Mesendoderm (in vitro differentiated cells): ENCODE measurements at places on chromosomes 6 and 20.

DNA sequence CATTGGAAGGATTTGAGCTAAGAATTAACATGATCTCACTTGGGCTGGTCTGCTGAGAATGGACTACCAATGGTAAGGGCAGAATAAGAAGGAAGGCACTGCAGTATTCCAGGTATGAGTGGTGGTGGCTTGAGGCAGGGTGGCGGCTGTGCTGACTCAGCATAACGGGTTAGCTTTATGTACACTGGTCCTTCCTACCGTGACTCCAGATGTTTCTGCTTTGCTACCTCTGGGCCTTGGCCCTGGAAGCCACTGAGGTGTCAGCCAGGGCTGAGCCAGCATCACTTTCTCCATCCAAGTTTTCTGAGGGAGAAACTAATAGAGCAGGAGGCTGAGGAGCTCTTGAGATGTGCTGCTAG lies 12.9 kb upstream of the BTN3A3 start:
- DNase-seq: no peak

DNA sequence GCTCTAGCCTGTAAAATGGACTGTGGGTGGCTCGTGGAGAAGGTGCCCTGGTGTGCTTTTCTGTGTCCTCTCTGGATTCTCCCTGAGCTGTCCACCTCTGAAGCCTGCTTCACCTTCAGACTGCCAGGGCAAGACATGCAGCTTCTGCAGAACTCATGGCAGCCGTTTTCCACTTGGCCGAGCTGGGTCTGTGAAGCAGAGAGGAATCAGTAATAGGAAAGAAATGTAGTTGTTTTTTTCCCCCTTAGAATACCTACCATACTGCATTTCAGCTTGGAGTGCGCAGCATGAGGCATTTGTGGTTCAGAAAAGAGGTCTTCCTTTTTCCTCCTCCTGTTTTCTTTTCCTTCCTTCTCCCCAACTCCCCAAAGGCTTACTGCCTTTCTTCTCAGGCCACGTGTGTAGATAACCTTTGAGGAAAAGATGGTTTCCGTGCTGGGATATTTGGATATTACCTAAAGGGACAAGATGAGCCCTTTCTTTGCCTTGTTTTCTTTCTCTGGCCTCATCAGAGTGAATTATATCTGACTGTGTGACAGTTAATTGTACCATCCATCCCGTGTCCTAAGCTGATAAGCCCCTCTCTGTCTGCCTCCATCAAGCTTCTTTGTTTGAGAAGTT lies 39.4 kb downstream of the RREB1 start:
- DNase-seq: no peak

- DNase-seq: peak; percentile 82
Measured at GRCh38 chr6:42147138-42147562, 4.7 kb upstream of the C6orf132 start.

- peak; percentile 66 for DNase-seq
Measured at GRCh38 chr6:156933201-156934068, 156.3 kb downstream of the ARID1B start.

DNA sequence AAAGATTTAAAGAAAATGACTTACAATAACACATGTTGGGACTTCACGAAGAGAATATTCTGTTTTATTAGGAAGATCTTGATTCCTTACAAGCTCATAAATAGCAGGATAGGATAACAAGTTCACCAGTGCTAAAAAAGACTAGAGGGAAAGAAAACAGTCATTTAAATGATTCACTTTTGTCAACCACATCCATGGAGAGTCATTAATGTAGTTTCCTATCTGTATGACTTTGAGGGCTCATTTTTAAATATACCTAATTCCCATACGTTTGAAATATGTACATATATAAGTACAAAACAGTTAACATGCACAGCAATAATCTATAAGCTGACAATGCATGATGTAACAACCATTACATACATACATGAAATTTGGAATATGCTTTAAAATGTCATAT lies 111.1 kb downstream of the TBC1D32 start:
- no peak for DNase-seq

DNA sequence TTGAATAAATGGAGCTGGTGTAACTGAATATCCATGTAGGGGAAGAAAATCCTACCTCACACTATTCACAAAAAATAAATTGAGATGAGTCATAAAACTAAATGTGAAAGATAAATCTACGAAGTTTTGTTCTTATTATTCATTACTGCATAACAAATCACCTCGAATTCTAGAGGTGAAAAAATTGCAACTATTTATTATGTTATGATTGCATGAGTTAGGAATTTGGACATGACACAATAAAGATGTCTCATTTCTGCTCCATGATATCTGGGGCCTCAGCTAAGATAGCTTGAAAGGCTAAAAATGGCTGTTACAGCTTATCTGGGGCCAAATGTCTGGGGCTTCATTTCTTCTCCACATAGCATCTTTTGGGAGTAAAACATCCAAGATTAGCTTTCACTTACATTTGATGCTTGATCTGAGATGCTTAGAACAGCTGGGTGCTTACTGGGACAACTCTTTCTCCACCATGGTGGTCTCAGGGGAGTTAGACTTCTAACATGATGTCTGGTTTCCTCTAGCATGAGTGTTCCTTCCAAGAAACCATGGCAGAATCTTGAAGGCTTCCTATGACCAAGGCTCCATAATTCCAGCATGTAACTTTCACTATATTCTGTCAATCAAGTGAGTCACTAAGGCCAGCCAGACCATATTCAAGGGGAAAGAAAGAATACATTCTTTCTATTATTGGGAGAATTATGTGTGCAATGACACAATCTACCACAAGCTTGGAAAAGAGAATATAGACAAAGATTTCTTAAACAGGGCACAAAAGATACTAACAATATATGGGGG lies 30.1 kb downstream of the OR2B6 start:
- no peak for DNase-seq

DNA sequence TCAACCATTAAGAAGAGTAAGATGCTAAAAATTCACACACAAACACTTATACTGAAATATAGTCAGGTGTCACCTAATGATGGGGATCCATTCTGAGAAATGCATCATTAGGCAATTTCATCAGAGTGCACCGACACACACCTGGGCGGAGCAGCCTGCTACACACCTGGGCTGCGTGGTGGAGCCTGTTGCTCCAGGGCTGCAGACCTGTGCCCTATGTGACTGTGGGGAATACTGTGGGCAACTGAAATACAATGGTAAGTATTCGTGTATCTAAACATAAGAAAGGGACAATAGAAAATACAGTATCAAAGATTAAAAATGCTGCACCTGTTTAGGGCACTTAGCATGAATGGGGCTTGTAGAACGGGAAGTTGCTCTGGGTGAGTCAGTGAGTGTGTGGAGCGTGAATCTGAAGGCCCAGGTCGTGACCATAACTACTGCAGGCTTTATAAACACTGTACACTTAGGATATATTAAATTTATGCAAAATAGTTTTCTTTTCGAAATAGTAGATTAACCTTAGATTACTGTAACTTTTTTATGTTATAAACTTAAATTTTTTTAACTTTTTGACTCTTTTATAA lies 124.4 kb upstream of the AFDN start:
- no peak for DNase-seq

- peak; percentile 58 for DNase-seq
Measured at GRCh38 chr20:36717657-36718056, 28.2 kb downstream of the NDRG3 start.

DNA sequence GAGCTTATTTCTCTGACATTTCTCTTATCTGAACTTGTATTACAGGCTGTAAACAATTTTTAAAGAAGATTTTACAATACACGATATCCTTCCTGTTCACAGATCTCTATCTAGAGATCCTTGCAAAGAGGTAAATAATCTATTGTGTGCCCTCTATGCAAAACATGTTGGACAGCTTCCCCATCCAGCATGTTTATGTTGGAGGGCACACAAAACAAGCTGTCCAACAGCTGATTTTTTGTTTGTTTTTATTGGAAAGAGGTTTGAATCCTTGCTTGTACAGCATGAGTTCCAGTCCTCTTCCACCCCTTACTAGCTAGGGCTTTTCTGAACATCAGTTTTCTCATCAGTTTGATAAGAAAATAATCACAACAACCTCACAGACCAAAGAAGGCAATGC lies 62.3 kb upstream of the SYNDIG1 start:
- DNase-seq: no peak

DNA sequence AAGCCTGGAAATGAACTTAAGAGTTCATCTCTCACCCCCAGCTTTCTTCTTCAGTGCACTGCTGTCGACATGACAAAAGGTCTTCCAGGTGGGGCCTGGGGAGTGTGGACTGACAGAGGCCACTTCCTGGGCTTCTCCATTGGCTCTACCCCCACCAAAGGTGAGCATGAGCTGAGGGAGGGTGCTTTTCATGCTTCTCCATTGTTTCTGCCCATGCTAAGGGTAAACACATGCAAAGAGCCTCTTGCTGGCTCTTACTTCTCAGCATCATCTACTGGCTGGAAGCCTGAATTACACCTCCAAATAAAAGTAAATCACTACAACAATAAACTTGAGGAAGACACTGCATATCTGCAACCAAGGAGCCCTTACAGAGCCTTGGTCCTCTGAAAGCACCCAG lies 227.2 kb downstream of the EPM2A start:
- peak; percentile 78 for DNase-seq

DNA sequence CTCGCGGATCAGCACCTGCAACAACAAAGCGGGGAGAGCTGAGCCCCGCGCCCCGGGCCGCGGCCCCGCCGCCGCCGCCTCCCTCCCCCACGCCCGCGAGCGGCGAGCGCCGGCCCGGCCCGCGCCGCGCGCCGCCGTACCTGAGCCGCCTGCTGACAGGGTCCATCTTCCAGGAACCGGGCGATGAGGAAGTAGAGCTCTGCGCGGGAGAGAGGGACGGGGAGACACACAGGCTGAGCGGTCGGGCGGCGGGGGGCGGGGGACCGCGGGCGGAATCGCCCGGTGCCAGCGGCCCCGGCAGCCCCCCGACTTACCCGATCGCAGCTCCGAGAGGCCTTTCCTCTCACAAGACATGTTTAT lies 359 bp downstream of the PHIP start:
- DNase-seq: no peak

DNA sequence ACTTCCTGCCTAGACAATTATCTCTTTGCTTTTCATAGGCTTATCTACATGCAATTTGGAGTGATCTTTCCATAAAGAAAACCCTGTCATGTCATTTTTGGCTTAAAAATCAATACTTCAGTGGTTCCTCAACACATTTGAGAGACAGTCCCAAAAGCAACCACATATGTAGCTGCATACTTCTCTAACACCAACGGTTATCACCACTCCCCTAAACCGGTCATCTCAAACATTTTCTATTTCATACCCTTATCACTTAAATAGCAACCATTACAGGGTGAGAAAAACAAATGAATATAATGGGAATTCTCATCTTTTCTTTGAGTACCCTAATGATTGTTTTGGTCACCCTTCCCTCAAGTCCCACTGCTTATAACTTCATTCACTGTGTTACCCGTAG lies 5.1 kb downstream of the GLO1 start:
- no peak for DNase-seq

DNA sequence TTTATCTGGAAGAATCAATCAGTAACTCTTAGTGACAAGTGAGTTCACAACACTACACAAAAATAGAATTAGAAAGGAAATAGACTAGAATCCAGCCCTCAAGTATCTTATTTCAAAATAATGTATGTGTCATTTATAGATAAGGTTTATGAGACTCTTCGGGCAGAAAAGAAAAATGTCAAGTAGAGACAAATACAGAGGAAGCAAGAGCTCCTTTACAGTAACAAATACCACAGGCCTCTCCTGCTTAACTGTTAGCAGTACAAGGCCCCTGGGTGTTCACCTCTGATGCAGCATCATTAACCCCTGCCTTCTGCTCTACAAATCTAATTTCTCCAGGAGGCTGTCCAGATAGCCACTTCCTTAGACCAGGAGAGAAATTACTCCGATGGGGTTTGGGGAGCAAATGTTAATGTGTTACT lies 76.7 kb downstream of the UBE3D start:
- no peak for DNase-seq

DNA sequence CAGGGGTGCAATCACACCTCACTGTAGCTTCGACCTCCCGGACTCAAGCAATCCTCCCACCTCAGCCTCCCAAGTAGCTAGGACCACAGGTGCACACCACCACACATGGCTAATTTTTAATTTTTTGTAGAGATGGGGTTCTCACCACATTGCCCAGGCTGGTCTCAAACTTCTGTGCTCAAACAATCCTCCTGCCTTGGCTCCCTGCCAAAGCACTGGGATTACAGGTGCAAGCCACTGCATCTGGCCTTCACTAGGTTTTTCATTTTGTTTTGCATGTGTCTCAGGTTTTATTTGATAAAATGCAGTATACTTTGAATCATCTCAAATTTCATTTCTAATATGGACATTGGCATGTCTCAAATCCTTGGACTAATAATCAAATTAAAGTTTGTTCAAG lies 98.7 kb downstream of the SLC16A10 start:
- no peak for DNase-seq

- no peak for DNase-seq
Measured at GRCh38 chr6:74362391-74362790, 666.4 kb downstream of the CD109 start.

DNA sequence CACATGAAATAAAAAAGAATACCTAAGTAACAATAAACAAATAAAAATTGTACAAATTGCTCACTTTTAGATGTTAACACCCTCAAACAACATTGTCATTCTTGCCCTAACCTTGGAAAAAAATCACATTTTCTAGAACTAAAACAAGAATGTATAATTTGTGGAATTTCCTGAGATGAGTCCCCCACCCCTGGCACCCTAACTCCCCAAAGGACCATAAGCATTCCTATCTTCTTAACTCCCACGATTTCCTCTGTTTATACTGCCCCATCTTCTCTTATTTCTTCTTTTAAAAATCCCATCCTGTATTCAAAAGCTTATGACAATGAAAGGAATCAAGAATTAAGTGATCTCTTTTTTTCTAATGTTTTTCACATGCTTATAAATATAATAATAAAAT lies 70.9 kb downstream of the IBTK start:
- no peak for DNase-seq

DNA sequence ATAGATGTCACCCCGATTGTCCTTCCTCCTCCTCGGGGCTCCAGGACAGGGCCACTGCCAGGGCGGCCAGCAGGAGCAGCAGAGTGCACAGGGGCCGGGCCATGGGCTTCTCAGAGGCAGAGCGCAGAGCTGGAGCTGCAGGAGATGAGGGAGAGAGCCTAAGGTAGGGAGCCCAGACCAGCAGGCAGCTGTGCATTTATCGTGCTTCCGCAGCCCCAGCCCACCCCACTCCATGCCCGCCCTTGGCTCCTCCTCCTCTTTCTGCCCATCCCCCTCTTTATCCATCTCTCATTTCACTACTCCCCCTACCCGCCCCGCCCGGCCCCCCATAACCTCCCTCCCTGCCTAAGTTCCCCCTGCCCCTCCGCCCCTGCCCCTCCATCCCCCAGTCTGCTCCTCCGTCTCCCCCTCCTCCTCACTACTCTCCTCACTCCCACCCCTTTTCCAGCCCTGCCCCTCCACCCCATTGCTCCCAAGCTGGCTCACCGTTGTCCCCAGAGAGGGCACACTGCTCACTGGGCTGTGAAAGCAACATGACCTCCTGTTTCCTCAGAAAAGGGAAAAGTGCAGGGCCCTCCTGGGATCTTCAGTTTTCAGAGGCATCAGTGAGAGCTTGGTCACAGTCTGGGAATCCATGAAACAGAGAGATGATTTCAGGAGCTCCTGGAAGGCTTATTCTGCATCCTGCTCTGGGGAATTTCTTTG lies 25.5 kb upstream of the CST1 start:
- DNase-seq: peak; percentile 41

GRCh38 chr6:24660105-24660504 lies 6.6 kb downstream of the TDP2 start:
- no peak for DNase-seq

- DNase-seq: no peak
Measured at GRCh38 chr6:76217606-76218005, 145.1 kb upstream of the IMPG1 start.

GRCh38 chr6:125717120-125717731 lies 32.2 kb upstream of the HEY2 start:
- DNase-seq: no peak
